NCI-H1105 treated with DMSO at 0.1 percent for 48 hours (cell line): ENCODE measurements at places on chromosomes 7 and 10.

GRCh38 chr10:111199587-111199986, 122.8 kb downstream of the ADRA2A start:
- no peak for DNase-seq

DNA sequence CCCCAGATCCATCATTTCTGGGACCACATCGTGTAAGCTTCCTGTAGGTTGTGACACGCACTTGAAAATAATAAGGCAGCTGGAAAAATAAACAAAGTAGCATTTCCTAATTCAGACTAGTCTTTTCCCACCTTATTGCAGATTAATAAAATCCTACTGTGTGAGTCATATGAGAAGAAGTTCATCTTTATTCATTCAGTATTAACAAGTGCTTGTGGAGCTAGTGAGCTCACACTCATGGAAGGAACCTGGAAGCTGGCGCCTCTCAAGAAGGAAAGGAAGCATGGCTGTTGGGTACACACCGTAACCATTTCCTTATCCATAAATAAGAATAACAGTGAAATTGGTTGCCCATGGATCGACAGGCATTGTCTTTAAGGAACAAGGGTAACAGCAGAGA, 152.6 kb upstream of the PFKP start:
- no peak for DNase-seq

- DNase-seq, result peak; percentile 94
Measured at GRCh38 chr7:28700790-28701203, 257.3 kb downstream of the TRIL start.

GRCh38 chr10:92420546-92421275, 129.7 kb downstream of the MARCHF5 start:
- no peak for DNase-seq

GRCh38 chr10:132401401-132402118, 4.6 kb downstream of the PWWP2B start:
- DNase-seq, result no peak

DNA sequence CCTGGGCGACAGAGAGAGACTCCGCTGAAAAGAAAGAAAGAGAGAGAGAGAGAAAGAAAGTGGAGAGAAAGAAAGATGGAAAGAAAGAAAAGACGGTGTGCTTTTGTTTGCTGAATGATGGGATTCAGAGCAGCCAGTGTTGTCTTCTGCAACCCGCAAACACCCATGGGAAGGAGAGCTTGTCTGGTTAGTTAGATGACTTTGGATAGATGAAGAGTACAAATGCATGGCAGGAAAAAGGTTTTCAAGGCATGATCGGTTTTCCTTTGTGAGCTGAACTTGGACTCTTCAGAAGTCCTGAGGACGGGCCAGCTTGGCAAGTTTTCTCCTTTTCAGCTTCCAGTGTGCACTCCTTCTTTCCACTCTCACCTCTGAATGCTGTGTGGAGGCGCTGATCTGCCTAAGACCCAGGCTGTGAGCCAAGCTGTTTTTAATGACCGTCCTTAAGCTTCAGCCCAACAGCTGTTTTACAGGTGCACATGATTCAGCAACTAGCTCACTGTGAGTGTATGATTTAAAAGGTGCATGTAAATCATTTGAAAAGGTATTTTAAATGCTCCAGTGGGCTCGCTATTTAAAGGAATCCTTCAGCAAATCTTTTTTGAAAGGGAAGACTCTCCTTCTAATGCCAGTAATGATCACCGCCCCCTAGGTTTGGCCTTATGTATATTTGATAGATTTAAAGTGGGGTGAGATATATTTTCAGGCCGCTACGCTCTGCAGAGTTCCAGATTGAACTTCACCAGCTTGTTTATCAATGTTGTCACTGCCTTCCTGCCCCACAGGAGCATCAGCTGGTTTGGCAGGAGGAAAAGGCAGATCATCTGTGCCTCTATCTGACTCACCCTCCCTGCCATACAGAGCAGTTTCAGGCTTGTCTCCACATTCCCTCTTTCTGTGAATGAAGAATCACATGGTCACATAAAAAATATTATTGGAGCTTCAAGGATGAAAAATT, 115.0 kb downstream of the PLXDC2 start:
- DNase-seq, result peak; percentile 15

DNA sequence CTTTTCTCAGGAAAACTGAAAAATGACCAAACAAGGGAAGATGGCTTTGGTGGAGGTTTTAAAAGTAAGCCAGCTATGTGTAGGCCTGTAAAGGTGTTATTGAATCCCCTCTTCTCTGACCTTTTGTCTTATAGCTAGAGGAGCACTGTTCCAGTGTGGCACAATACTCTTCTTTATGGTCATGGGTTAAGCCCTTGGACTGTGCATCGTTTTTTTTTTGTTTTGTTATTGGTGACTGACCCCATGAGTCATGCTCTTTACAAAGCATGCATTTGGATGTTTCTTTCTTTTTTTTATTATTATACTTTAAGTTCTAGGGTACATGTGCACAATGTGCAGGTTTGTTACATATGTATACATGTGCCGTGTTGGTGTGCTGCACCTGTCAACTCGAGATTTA, 19.6 kb upstream of the FAM25A start:
- DNase-seq, result no peak

DNA sequence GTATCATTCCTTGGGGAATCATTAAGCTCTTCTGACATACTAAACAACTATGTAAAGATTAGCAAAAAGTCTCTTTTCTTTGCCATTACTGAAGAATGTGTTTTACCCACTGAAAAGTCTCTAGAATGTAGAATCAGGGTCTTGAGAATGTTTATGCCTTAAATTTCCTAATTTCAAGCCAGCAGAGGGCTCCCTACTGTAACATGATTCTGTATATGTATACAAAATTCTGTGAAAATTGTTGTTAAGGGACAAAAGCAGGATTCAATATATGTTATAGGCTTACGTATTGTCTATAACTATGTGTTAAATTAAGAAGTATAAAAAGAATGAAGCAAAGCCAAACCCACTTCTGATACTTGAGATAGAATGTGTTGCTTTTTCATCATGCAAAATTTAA, 296.9 kb upstream of the DGKB start:
- peak; percentile 27 for DNase-seq
